NCI-H1105 treated with DMSO at 0.1 percent for 48 hours (cell line): ENCODE measurements at places on chromosomes 13 and 19.

GRCh38 chr13:98918771-98919170, 59.1 kb downstream of the DOCK9 start:
- no peak for DNase-seq

DNA sequence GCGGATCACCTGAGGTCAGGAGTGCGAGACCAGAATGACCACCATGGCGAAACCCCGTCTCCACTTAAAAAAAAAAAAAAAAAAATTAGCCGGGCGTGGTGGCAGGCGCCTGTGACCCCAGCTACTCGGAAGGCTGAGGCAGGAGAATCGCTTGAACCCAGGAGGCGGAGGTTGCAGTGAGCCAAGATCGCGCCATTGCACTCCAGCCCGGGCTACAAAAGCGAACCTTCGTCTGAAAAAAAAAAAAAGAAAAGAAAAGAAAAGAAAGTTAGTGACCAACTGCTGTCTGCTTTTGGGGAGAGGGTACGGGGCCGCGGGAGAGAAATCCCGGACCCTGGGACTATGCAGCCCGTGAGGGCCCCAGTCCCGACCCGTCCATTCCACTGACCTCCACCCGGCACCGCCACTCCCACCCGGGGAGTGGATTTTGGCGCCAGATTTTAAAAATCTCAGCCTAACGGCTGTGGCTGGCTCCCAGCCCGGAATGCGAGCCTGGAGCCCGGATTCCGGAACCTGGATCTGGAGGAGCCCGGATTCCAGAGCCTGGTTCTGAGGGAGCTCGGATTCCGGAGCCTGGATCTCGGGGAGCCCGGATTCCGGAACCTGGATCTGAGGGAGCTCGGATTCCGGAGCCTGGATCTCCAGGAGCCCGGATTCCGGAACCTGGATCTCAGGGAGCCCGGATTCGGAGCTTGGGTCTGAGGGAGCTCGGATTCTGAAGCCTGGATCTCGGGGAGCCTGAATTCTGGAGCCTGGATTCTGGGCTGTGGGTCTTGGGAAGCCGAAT, 6.1 kb upstream of the LMNB2 start:
- peak; percentile 47 for DNase-seq

DNA sequence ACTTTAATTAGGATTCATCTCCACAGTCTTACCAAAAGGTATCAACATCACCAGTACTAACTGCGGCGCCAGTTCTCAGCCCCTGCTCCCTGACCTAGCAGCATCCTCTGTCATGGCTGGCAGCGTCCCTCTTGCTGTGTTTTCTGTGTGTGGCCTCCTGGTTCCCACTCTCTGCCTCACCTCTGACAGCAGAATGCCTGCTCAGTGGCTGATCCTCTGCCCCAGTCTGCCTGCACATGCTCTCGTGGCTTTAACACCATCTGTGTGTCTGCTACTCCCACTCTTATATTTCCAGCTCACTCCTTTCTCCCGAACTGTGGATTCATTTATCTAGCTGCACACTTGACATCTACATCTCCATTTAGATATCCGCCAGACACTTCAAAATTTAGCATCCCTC, 341.5 kb downstream of the MTUS2 start:
- no peak for DNase-seq

GRCh38 chr13:83221256-83221655, 661.0 kb downstream of the SLITRK1 start:
- DNase-seq: no peak

DNA sequence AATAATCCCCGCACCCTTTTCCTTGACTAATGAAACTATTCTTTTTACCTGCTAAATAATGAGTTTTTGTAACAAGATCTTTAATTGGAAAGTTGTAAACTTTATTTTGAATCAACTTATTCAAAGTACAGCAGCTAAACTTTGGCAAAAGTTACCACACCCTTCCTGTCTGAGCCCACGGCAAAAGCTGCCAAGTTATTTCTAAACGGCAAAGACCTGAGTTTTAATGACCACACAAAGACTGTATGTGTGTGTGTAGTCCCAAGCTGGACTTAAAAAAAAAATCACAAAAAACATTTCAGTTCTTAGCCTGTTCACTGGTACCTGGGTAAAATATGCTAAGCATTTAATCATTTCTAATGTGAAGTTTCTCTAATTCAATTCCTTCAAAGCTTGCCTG, 60.7 kb downstream of the ZAR1L start:
- no peak for DNase-seq

GRCh38 chr19:18879579-18880373, 16.2 kb downstream of the CERS1 start:
- DNase-seq: no peak

DNA sequence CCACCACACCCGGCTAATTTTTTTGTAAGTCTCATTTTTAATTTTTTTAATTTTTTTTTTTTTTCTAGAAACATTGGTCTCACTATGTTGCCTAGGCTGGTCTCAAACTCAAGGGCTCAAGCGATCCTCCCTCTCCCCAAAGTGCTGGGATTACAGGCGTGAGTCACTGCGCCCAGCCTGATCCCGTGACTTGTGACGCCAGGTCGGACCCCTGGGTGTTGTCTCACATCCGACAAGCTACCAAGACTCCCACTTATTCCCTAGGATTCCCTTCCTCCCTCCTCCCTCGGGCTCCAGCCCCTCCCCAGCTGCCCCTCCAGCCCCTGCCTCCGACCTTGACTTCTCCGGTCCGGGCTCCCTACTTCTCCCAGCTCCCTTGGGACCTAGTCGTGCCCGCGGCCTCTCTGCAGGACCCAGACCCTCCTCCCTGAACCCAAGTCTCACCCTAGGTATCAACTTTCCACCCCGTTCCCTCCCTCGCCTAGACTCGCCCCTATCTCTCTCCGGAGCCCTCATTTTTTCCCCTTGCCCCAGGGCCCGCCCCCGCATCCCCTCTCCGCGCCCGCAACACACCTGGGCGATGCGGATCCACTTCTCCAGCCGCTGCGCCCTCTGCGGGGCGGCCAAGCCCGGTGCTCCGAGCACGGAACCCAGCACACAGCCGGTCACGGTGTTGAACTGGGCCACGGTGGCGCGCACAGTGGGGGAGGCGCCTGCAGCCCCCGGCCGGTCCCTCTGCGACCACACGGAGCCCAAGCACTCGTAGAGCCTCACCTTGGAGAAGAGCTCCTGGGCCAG, 13.1 kb downstream of the RGL3 start:
- DNase-seq: no peak

- DNase-seq: no peak
These were observed 7.5 kb downstream of the PLA2G4C start for GRCh38 chr19:48102870-48103751.

GRCh38 chr13:100789481-100789880, 114.9 kb upstream of the TMTC4 start:
- peak; percentile 78 for DNase-seq

GRCh38 chr19:52935434-52935833, 12.2 kb upstream of the ZNF888 start:
- DNase-seq: no peak

GRCh38 chr19:41298348-41298964, 11.5 kb upstream of the CCDC97 start:
- no peak for DNase-seq

DNA sequence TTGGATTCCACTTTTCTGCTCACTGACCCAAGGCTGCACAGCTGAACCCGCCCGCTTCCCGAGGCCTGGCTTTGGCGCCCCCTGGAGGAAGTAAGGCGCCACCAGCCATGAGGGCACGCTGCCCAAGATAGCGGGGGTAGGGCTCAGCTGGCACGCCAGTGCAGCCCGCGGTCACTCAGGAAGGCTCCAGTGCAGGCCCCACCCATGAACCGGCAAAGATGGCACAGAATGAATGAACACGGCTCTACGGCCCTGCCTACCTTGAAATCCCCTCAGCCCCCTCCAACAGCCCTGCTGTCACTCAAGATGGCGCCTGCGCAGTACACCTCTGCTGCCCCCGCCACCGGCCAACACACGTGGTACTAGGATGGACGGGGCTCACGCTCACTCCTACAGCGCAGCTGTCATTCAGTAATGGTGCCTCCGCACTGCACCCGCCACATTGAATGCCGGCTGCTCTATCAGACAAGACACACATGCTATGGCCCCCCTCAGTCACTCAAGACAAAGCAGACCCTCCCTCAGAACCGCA, 3.0 kb downstream of the PEG3 start:
- no peak for DNase-seq

- DNase-seq: no peak
These were observed 785.6 kb upstream of the KLHL1 start for GRCh38 chr13:70893832-70894231.

DNA sequence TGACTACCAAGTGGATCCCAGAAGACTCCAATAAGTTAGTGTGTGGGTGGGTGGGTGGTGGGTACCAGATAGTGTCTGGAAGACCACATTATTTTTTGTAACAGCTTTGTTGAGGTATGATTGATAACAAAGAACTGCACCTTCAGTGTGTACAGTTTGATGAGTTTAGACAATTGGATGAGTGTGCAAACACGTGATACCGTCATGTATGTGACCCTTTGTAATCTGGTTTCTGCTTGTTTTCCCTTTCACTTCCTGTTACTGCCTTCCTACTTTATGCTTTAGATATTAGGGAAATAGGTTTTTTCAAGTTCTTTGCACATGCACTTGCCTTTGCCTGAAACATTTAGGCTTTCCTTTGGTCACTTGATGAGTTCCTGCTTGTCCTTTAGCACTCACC, 8.5 kb downstream of the RPL21 start:
- DNase-seq: no peak

GRCh38 chr13:51325837-51326236, 13.7 kb upstream of the SERPINE3 start:
- no peak for DNase-seq

DNA sequence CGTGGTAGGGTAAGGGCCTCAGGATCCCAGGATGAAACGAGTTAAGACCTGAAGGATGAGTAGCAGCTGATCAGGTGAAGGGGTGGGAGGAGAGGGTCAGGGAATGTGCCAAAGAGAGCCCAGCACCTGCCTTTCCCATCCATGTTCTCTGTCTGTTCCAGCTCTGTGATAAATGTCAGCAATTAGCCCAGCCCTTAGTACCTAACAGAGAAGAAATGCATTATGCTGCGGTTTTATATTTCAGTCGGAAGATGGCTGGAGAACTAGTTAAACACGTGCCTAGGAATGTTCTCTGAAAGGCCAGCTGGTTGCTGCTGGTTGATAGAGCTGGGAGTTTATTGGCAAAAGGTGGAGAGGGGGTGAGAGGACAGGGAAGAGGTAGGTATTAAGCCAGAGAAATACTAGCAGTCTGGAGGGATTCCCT, 268.2 kb downstream of the SHISA2 start:
- peak; percentile 76 for DNase-seq

DNA sequence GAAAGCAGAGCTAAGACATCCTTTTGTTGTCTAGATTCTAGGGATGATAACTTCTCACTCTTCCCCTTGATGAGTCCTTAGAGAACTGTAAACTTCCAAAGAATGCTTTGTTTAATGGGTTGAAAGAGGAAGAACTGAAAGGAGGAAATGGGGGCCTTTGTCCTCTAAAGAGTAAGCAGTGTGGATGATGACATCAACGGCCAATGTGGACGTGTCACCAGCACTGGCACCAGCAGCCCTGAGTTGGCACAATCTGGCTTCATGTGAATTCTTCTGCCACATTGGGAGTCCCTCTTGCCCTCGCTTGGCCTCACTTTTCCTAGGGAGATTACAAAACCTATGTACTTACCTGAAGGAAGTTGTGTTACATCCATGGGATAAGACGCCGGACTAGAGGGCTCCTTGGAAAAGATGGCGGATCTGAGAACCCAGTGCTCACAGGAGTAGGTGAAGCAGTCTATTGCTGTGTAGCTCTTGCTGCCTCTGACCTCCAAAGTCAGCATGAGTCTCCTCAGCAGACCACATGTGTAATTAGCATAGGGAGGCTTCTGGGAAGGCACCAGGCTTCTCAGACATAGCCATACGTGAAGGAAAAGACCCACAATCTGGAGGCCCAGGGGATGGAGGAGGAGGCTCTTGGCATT, 62.8 kb downstream of the RGCC start:
- DNase-seq: no peak

GRCh38 chr19:50331221-50331993, 2.2 kb upstream of the KCNC3 start:
- DNase-seq: no peak

GRCh38 chr19:51784922-51785690, 9.9 kb upstream of the FPR3 start:
- no peak for DNase-seq

- DNase-seq: no peak
These were observed 1.5 kb downstream of the ZNF627 start for GRCh38 chr19:11598746-11599145.

DNA sequence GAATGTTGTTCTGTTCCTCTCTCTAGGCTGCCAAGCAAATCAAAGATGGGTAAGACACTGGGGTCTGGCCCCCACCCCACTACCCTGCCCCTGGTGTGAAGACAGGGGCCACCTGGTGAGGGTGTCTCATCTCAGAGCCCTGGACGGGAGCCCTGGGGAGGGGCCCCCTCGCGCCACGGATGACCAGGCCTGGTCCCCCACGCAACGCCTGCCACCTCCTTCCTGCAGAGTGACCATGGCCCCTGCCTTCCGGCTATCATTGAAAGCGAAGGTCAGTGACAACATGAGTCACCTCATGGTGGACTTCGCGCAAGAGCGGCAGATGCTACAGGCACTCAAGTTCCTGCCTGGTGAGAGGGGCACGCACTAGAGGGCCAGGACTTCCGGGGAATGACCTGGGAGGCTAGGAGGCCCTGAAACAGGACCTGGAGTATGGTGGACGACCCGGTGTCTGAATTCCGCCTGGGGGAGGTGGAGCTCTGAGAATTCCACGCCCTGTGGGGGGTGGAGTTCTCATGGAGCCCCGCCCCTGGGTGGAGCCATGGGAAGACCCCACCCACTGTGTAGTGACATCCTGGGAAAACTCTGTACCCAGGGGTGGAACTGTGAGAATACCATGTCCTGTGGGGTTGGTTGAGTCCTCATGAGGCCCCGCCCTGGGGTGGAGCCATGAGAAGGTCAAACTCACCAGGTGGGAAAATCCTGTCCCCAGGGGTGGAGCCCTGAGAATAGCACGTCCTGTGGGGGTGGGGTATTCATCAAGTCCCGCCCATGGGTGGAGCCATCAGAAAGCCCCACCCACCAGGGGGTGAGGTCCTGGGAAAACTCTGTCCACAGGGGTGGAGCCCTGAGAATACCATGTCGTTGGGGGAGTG, 6.1 kb downstream of the FSD1 start:
- DNase-seq: no peak
